ENCODE measurements at places on chromosomes 12 and 14. TPM values are rescaled to one million over a fixed set of nuclear protein-coding genes. Genes with fewer than 3 reads are reported as not detected.

DNA sequence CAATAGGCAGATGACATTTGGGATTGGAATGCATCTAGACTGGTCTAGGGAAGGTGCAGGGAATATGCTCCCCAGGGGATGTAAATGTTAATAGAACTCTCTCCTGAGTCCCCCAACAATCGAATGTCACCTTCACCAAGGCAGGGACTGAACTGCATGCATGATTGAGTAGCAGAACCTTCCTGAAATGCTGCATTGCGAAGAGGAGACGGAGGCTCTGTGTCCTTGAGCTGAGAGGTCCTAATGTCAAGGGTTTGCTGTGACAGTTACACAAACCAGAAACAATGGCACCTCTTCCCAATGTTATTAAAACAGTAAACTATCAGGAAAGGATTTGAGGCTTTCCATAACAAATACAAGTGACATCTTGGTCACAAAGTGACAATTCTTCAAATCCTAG is 117.5 kb upstream of the SFSWAP start:
- no peaks in the 10 kb centered on the region for H3K27me3 ChIP-seq
- H3K4me1 ChIP-seq, result peaks cover 12% of the 10 kb centered on the region
- DNase-seq, result no peak
- no peaks in the 10 kb centered on the region for H3K36me3 ChIP-seq
- peak overlapping the region; percentile 73 for H3K27ac ChIP-seq

- no peak for DNase-seq
- peaks cover 13% of the 10 kb centered on the region for H3K27me3 ChIP-seq
- H3K4me1 ChIP-seq, result peaks cover 13% of the 10 kb centered on the region
- H3K27ac ChIP-seq, result no peak overlapping the region
- H3K4me3 ChIP-seq, result no peak overlapping the region
- no peaks in the 10 kb centered on the region for H3K36me3 ChIP-seq
These were observed 91.8 kb downstream of the SLC41A2 start for GRCh38 chr12:104866291-104866690.

Gene ART4
- not detected for total RNA-seq

Gene CABP1
- total RNA-seq, result 1.4 TPM

- H3K4me1 ChIP-seq, result no peaks in the 10 kb centered on the region
- no peak for DNase-seq
- no peak overlapping the region for H3K4me3 ChIP-seq
- no peaks in the 10 kb centered on the region for H3K27me3 ChIP-seq
These were observed 180.9 kb upstream of the PDE3A start for GRCh38 chr12:20187456-20187855.

Measured in activated naive CD8-positive, alpha-beta T cell treated with anti-CD3 and anti-CD28 coated beads, Interleukin-2, amount 10 ng/mL, durations not matched to agents 7 days and 5 days (primary cell).